Retinal pigment epithelial cell (primary cell): ENCODE measurements at places on chromosomes 5 and 9.

DNA sequence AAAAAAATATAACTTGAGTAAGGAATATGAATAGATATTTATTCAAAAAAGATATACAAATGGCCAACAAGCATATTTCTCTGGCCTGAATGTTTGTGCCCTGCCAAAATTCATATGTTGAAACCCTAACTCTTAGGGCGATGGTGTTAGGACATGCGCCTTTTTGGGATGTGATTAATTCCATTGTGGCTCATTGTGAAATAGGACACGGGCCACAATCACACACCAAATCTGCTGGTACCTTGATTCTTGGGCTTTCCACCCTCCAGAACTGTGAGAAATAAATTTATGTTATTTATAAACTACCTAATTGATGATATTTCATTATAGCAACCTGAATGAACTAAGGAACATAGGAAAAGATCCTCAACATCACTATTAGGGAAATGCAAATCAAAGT, 5.7 kb upstream of the IFNA21 start:
- no peak for DNase-seq

- peak; percentile 29 for DNase-seq
These were observed 370.6 kb downstream of the DMRTA1 start for GRCh38 chr9:22817181-22817580.

- DNase-seq, result no peak
These were observed 101.9 kb downstream of the MACIR start for GRCh38 chr5:103360475-103360874.

- no peak for DNase-seq
These were observed 20.3 kb downstream of the AOPEP start for GRCh38 chr9:94746541-94747370.

- no peak for DNase-seq
These were observed 591.0 kb upstream of the DMAC1 start for GRCh38 chr9:8390571-8390970.

DNA sequence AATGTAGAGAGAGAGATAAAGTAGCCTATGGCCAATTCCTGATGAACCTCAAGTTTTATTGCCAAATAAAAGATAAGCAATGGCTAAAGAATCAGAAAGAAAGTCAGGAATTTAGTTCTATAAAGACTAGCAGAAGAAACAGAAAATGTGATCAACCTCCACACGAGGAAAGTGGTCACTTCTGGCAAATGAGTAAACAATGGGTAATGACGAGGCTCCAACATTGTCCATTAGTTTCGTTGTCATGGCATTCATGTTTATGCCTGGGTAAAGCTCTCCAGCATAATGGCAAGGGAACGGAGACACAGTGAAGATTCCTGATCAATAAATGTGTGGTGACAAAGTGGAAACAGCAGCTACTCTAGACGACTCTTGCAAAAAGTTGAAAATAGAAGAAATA, 341.8 kb upstream of the CTNND2 start:
- no peak for DNase-seq
